Epithelial cell of esophagus (primary cell): ENCODE measurements at places on chromosomes 16 and 17.
A peak's percentile ranks its signal among the peaks of the same experiment; 100 is the strongest.

GRCh38 chr16:23567602-23568001 lies 10.1 kb downstream of the UBFD1 start:
- DNase-seq = no peak

DNA sequence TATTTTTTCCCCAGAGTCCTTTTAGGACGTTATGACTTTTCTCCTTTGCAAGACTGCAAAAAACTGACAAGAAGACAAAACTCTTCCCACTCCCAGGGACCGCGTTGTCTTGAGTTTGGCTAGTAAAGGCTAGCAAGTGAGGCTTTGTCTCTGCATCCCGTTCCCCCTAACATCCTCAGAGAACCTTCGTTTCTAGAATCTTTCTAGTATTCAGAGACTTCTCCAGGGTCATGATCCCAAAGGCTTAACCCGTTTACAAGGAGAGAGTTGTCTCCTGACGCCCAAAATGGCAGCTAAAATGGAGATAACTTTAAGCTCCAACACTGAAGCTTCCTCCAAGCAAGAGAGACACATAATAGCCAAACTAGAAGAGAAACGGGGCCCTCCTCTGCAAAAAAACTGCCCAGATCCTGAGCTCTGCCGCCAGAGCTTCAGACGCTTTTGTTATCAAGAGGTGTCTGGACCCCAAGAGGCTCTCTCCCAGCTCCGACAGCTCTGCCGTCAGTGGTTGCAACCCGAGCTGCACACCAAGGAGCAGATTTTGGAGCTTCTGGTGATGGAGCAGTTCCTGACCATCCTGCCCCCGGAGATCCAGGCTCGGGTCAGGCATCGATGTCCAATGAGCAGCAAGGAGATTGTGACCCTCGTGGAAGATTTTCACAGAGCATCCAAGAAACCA lies 843 bp downstream of the ZNF174 start:
- peak; percentile 8 for DNase-seq

- DNase-seq = no peak
Observed at GRCh38 chr17:81690066-81690465, 6.3 kb downstream of the HGS start.

GRCh38 chr17:7404737-7405349 lies 946 bp upstream of the TMEM256 start:
- no peak for DNase-seq

GRCh38 chr17:45338023-45338781 lies 21.4 kb upstream of the MAP3K14 start:
- no peak for DNase-seq

GRCh38 chr16:24235806-24236205 lies 20.3 kb upstream of the CACNG3 start:
- DNase-seq = no peak

GRCh38 chr17:57615836-57616757 lies 129.0 kb downstream of the CCDC182 start:
- DNase-seq = no peak
